ENCODE measurements at places on chromosomes 7 and 10. TPM values are rescaled to one million over a fixed set of nuclear protein-coding genes. Genes with fewer than 3 reads are reported as not detected.
A peak's percentile ranks its signal among the peaks of the same experiment; 100 is the strongest.

The ANKRD1 gene
- total RNA-seq, result not detected

DNA sequence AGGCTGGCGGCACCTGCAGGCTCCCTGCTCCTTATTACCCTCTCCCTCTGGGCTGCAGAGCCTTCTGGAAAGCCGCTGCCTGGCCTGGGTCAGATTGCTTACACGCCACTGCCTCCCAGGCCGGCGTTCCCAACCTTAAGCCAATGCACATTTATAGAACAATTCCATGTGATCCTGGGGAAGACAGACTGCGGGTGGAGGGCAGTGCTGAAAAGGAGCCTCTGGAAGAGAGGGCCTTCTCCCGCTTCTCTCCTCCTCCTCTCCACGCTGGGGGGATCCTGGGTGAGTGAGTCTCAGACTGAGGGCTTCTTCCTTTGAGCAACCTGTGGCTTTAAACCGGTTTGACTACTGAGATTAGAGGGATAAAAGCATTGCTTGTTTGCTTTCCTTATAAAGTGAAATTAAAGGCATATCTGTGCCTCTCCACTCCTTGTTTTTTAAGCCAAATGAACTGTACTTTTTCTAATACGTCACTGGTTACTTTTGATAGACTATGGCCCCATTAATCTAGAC lies 5.5 kb downstream of the TACC2 start:
- no peak for DNase-seq

DNA sequence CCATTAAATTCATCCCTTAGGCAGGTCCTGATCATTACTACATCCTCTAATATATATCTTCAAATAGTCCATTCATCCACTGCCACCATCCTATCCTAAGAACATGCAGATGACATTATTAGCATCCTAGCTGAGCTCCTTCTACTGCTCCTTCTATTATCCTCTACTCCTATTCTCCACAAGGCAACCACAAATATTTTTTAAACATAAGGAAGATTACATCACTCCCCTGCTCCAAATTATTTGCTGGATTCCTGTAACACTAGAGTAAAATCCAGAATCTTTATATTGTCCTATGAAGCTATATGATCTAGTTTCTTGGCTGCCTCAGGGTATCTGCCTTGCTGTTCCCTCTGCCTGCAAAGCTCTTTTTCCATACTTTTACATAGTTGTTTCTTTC lies 176.3 kb upstream of the SLC26A5 start:
- no peak for DNase-seq

- DNase-seq, result no peak
These were observed 51.5 kb downstream of the WDR37 start for GRCh38 chr10:1107679-1108078.

The CNTNAP2 gene
- total RNA-seq, result not detected

DNA sequence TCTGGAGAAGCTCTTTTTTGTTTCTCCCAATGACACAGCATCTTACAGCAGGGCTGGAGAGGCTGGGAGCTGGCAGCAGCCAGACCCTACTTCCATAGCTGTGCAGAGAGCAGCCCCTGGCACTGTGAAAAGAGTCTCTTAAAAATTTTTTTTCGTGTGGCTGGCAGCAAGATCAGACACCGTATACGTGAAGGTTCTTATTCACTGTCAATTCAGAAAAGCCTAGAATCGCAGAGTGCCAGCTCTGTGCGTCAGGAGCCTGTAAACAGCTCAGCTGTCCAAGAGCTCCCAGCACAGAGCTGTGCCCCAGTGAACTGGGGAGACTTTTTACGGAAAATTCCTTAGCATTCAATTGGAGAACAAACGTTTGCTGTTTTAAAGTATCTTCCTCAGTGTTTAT lies 6.5 kb downstream of the BAG3 start:
- DNase-seq, result no peak

GRCh38 chr7:4227105-4228010 lies 454.7 kb upstream of the FOXK1 start:
- DNase-seq, result no peak

DNA sequence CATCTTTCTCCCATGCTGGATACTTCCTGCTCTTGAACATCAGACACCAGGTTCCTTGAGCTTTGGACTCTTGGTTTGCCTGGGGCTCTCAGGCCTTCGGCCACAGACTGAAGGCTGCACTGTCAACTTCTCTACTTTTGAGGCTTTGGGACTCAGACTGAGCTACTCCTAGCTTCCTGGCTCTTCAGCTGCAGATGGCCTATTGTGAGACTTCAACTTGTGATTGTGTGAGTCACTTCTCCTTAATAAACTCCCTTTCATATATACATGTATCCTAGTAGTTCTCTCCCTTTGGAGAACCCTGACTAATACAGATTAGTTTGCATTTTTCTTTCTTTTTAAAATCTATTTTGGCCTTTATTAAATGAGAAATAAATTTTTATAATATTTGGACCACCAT lies 276.2 kb upstream of the SEMA3C start:
- DNase-seq, result no peak

- DNase-seq, result no peak
These were observed 5.8 kb downstream of the USP54 start for GRCh38 chr10:73585327-73585726.

DNA sequence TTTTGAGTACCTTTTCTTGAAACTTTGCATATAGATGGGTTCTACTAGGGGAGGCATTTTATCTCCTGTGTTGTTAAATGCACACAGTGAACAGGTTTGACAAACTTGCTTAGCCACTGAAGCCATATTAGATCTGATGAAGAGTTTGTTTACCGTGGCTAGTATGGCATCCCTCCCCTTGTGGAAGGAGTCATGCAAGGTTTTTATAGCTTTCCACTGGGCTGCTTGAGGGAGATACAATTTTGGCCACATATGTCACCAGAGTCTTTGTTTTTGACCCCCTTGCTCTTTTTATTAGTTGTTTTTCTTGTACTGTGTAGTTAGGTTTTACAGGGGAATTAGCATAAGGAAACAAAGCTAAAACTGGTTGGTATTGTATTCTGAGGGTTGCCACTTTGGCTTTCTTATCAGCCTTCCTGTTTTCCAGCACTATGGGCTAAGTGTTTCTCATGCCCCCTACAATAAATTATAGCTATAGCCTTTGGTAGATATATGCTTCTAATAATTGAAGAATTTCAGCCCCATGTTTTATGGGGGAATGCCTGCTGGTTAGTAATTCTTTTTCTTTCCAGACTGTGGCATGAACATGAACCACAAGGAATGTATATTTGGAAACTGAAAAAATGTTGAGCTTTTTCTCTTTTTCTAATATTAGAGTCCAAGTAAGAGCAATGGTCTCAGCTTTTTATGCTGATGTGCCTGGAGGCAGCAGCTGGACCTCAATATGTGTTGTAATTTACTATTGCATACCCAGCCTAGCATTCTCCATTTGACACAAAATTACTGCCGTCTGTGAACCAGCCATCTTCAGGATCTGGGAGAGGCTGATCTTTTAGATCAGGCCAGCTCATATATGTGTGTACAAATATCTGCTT lies 18.4 kb upstream of the STEAP2 start:
- no peak for DNase-seq

DNA sequence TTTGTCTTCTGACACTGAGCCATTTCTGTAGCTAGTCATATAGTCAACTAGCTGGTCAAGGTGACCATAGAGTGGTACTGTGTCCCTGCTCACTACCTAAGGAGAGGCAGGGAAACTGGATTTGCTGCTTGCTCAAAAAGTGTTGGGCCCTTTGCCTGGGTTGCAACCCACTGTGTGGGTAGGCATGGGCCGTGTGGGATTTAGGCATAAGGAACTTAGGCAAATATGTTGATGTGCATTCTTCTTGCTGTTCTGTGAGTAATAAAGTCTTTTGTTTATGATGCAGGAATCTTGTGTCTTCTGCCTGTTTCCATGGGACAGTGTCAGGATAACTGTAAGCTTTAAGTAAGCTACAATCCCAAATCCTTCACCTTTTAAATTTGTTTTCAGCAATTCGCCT lies 23.1 kb upstream of the TCTN3 start:
- no peak for DNase-seq

The CLCN1 gene
- total RNA-seq, result 0.06 TPM

The STOX1 gene
- 1.5 TPM for total RNA-seq

The BZW2 gene
- total RNA-seq, result 51.3 TPM

DNA sequence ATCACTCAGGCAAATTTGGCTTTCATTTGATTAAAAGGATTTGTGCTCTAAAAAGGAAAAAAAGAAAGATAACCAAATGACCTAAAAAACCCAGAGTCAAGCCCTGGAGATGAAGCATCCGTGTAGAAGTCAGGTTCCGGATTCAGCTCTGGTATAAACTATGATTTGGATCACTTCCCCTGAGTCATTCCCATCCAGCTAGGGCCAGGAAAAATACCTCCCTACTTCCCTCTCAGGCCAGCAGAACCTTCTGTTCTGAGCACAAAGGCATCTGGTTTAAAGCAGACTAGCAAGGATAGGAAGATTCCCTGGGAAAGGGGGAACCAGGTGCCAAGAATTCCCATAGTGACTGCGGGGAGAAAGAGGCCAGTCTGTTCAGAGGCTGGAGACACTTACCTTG lies 25.7 kb upstream of the NDST2 start:
- no peak for DNase-seq

GRCh38 chr7:82810558-82811259 lies 352.0 kb downstream of the PCLO start:
- DNase-seq, result no peak

The OR6V1 gene
- not detected for total RNA-seq

- no peak for DNase-seq
These were observed 683.3 kb downstream of the GRM8 start for GRCh38 chr7:126569402-126569801.

DNA sequence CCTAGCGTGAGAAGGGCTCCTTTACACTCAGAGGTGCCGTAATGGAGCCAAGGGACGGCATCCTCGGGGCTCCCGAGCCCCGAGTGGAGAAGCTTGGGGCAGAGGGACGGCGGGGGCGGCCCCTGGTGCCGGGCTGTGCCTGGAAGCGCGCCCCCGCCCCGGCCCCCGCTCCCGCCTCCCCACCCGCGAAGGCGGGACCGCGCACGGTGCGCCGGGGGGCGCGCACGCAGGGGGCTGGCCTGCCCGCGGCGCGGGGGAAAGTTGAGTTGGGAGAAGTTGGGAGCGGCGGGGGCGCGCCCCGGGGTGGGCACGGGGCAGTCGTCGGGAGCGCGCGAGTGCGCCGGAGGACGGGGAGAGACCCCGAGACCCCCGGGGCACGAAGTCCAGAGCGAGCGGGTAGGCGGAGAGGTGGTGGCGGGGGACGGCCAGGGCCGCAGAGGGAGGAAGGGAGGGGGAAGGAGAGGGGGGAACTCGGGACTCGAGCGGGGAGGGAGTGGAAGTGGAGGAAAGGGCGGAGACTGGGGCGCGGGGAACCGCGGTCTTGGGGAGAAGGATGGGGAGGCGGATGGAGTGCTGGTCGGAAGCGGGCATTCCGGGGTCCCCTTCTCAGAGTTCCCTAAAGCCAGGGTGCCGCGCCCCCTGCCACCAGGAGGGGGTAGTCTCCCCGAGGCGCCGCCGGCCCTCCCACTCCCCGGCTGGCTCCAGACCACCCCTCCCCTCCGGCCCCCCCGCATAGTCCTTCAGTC lies at the start of gene SLC4A2:
TSS of gene SLC4A2 (plus strand) at position 223 of the 746 bp plus-strand sequence. CDS start 2,399 bp downstream, outside the sequence.
- peak; percentile 64 for DNase-seq

- no peak for DNase-seq
These were observed 58.8 kb downstream of the WDR37 start for GRCh38 chr10:1114719-1115606.

The TUBAL3 gene
- not detected for total RNA-seq

DNA sequence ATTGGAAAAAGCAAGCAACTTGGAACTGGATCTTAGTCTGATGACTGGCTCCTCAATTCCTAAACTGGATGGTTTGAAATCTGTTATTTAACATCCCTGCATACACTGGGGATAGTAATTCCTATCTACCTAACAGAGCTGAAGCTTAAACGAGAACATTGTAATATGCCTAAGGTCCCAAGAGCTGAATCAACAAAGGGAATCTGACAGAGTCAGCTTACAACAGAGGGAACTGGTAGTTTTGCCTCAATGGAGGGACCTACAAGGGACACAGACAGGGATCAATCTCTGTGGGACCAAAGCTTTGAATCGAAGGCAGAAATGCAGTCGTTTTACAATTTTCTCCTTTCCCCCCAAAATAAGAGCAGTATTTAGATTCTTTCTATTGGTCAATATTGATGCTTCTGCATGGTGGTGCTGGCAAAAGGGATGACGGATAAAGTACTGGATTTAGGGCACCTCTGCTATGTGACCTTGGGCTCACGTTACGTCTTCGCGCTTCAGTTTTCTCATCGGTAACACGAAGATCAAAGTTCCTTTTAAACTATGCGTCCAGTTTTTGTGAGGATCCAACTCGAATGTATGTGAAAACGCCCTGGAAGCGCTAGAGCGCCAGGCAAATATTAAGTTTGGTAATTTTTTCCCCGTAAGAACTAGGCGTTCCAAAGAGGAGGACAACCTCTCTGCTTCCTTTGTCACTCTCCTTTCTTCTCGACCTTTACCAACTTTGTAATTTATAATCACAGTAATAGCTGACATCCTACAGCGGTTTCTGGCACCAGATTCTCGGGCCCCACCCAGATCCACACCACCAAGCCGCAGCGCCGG lies 1.1 kb downstream of the ACTR1A start:
- no peak for DNase-seq

DNA sequence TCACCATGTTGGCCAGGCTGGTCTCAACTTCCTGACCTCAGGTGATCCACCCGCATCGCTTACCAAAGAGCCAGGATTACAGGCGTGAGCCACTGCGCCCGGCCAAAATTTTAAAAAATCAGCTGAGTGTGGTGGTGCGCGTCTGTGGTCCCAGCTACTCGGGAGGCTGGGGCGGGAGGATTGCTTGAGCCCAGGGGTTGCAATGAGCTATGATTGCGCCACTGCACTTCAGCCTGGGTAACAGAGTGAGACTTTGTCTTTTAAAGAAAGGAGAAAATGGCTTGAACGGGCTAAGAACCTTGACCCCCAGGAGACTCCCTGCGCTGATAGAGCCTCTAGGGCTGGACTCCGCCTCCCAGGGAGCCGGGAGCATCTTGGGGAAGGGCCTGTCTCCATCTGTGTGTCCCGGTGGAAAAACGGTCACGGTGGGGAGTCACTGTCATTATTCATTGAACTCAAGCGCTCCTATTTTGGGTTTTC lies 760 bp upstream of the KCTD7 start:
- DNase-seq, result no peak

GRCh38 chr10:9868499-9868898 lies 1149.2 kb upstream of the CELF2 start:
- DNase-seq, result no peak

GRCh38 chr7:31892099-31892829 lies 177.9 kb downstream of the PDE1C start:
- no peak for DNase-seq

DNA sequence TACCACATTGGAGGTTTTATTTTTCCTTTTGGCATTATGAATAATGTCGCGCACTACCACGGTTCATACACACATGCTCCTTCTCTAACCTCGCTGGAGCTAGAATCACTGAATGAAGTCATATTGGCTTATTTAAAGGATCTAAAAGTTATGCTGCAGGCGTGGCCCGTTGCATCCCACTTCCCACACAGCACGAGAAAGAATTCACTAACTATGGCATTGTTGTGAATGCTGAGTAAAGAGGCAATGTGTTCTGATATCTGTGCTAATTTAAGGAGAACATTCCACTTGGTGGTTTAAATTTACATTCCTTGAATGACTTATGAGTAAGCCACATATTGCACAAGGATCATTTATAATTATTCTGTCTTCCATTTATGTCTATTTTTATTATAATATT lies 20.7 kb downstream of the TCERG1L start:
- no peak for DNase-seq

The MMD2 gene
- total RNA-seq, result not detected

GRCh38 chr10:3272300-3272699 lies 99.7 kb upstream of the PITRM1 start:
- DNase-seq, result no peak

The SMIM30 gene
- 23.0 TPM for total RNA-seq

Data from activated CD4-positive, alpha-beta T cell treated with anti-CD3 and anti-CD28 coated beads, Interleukin-2, amount 10 ng/mL, durations not matched to agents 7 days and 5 days (primary cell).